ENCODE measurements at places on chromosomes 5 and 9.

GRCh38 chr9:108413809-108414208 is 442.0 kb downstream of the ACTL7B start:
- no peak for DNase-seq

- no peak for DNase-seq
Measured at GRCh38 chr9:95756986-95757385, 118.5 kb upstream of the ERCC6L2 start.

GRCh38 chr5:131406076-131406475 is 142.2 kb downstream of the CDC42SE2 start:
- DNase-seq = no peak

DNA sequence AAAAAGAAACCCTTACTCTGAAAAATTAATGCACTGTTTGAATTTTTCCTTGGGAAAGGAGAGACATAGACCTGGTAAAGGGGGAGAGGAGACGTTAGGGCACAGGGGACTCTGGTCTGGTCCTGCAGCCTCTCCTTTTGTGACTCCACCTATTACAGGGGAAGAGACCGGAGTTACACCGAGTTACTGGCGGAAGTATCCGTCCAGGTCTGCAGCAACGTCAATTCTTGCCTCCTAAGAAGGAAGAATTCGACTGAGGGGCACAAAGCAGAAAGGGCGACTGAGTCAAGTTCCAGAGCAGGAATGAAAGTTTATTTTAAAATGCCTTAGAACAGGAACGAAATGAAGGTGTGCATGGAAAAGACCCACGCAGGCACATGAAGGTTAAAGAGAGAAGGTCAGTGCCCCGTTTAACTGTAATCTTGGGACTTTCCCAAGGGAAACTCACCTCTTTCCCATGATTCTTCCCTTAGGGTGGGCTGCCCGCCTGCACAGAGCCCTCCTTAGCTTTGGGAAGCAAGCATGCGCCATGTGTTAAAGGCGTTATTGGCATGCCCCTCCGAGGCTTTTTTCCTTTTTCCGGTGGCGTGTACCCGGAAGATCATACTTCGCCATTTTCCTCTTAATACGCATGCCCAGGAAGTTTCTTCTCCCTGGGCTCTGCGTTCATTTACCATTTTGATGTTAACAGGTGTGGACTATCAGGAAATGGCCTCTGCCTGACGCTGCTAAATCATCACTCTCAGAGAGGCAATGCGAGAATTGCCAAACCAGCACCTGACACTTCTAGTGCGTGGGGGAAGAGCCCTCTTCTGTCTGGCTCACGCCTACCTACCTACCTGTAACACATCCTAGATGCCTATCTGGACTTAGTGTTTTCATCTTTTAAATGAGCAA is 409.6 kb upstream of the PAPPA start:
- DNase-seq = no peak

DNA sequence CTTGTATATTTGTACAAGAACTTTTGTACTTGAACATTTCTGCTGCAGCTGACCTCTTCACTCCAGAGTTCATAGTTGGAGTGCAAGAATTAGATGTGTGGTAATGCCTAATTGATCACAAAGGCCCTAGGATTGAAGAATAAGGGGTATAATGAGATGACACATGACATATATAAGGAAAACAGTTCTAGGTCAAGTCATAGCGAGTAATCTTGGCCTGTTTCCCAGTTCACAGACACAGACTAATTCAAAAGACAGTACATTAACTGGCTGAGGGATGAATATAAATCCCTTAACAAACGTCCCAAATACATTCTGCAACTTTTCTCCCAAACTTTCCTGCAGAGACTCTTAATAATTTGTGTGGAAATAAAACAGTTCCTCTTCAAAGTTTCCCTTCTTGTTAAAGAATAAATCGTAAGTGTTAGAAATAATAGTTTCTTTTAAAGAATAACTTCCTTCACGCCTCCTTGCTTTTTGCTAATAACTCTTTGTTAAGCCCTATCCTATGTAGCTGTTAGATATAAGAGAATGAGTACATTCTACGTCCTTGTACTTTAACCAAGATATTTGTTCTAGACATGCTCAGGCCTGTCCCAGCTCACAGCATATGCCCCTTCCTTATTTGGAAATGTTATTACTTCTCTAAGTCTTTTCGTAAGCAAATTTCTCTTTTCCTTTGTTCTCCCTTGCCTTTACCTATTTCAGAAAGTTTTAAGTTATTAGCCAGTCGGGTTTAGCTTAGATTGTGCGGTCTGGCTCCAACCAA is 556.4 kb upstream of the CTNND2 start:
- DNase-seq = no peak

DNA sequence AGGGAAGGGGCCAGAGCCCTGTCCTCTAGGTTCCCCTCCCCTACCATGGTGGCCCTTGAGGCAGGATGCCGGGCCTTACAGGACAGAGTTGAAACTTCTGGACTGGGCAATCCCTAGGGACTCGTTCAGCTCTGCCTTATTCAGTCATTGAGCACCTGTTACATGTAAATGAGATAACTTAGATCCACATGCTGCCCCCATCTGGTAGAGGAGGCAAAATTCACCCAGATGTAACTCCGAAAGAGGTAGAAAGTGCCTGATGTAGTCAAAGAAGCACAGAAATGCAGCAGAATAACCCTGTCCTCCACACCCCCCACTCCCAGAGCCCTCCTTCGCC is 1.5 kb downstream of the GGTA1 start:
- peak; percentile 3 for DNase-seq

- DNase-seq = no peak
Measured at GRCh38 chr5:120152472-120152871, 311.6 kb upstream of the PRR16 start.

GRCh38 chr5:33827018-33827707 is 64.6 kb downstream of the ADAMTS12 start:
- DNase-seq = no peak

DNA sequence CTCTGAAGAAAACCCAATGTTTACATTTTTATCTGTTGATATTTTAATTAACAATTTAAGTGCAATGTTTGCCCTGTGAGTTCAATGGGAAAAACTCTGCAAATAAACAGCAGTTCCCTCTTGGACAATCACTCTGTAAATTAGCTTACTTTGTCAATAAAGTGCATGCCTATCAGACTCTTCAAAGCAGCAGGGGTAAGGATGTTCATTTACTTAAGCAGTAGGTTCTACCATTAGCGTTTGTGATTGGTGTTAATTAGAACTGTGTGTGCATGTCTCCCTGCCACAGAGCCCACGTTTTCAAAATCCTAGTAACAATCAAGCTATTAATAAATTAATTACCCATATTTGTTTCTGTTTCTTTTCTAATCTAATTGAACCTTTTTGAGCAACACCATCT is 1921.6 kb upstream of the WWC1 start:
- DNase-seq = no peak

- DNase-seq = no peak
Measured at GRCh38 chr5:58979090-58979489, 396.2 kb downstream of the RAB3C start.

DNA sequence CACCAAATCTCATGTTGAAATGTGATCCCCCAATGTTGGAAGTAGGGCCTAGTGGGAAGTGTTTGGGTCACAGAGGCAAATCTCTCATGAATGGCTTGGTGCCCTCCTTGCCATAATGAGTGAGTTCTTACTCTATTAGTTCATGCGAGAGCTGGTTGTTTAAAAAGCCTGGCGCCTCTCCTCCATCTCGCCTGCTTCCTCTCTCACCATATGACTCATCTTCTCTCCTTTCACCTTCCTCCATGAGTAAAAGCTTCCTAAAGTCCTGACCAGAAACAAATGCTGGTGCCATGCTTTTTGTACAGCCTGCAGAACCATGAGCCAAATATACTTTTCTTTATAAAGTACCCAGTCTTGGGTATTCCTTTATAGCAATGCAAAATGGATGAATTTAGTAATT is 20.9 kb upstream of the ARHGAP26 start:
- no peak for DNase-seq

DNA sequence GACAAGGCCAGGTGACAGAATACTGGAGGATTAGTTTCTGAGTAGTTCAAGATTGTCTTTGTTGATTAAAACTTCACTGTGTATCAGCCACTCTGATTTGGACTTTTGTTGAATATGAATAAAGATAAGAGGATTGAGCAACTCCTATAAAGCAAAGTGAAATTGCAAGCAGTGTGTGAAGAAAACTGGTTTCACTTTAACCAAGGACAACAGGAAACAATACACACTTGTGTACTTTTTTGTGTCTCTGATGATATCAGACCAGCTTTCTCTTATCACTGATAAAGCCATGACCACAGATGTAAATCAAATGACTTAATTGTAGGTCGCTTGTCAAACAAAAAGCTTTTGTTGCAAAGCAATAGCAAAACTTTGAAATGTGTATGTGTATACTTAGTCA is 268.6 kb downstream of the FER start:
- no peak for DNase-seq

DNA sequence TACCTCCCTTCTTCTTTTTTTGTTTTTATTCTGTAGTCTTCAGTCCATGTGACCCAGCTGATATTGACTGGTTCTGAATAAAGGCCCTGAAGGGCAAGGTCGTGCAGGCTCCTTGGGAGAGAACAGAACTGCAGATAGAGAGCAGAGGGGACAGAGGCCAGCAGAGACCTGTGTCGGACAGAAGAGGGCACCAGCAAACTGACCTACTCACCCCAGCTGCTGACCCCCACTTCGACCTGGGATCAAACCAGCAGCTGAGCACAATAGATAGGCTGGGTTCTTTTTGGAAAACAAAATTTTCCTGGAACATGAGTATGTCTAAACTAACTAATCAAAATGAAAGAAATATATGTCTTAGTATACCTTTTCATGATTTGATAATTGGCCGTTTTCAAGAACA is 695.1 kb downstream of the NR2F1-AS1 start:
- no peak for DNase-seq

DNA sequence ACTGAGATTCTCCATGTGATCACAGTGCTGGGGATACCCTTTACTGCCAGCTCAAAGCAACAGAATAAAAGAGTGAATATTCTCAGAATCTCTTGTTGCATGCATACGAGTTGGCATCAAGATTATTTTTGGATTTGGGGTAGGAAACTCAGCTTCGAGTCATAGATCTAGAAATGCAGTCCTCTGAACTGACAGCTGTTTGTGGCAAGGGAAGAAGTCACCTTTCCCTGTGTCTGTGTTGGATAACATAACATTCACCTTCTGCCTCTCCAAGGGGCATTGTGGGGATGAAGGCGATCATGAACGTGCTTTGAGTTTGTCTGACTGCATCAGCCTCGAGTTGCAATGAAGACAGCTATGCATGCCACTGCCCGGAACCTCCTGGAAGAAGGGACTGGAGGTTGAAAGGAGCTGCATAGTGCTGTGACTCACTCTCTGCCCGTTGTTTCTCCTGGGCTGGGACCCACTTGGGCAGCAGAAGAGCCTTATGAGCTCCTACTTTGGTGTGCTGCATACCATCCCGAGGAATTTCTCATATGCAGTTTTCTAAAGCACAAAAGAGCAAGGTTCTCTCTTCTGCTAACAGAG is 231.7 kb downstream of the ARHGAP26 start:
- DNase-seq = no peak

GRCh38 chr9:88319936-88320747 is 68.1 kb upstream of the SPIN1 start:
- DNase-seq = no peak

DNA sequence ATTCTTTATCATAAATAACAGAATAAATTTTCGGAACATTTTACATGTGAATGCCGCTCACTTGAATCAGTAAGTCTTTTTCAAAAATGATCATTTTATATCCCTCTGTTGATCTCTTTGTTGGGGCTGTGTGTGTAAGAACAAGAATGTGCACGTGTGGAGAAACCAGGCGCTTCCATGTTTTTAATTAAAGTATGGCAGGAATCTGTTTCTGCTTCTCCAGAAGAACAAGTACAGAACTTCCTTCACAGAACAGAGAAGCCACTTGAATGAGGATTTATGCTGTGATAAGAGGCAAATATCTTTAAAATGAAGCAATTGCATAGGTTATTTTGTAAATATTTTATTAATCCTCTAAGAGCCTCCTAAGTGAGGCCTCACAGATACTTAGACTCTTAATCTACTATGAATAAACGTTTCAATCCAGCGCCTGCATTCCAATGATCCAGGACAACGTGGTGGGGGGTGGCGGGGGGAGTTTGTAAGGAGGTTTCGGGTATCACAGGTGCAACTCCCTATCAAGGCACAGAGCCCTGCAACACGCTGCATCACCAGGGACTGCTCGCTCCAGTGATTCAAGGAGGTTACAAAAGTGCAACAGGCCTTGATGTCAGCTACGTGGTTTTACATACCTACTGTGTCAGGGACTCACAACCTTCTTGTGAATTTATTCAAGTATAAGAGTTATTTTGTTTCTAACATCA is 409.2 kb downstream of the BNC2 start:
- no peak for DNase-seq

All from stimulated activated CD8-positive, alpha-beta memory T cell treated with anti-CD3 and anti-CD28 coated beads, Interleukin-15, amount 100 ng/mL, for 4 hours (primary cell).